ENCODE measurements at places on chromosomes 4 and X. TPM values are rescaled to one million over a fixed set of nuclear protein-coding genes. Genes with fewer than 3 reads are reported as not detected.

- DNase-seq: no peak
Measured at GRCh38 chr4:122541996-122542395, 78.9 kb downstream of the IL21 start.

GRCh38 chrX:73668779-73669178, 105.8 kb downstream of the CHIC1 start:
- no peak for DNase-seq

- peak; percentile 62 for DNase-seq
Measured at GRCh38 chrX:125826774-125827451, 339.2 kb downstream of the DCAF12L2 start.

GRCh38 chr4:71828470-71828869, 44.6 kb upstream of the GC start:
- DNase-seq: no peak

GRCh38 chr4:55395218-55395528, 584 bp upstream of the TMEM165 start:
- no peak for DNase-seq

DNA sequence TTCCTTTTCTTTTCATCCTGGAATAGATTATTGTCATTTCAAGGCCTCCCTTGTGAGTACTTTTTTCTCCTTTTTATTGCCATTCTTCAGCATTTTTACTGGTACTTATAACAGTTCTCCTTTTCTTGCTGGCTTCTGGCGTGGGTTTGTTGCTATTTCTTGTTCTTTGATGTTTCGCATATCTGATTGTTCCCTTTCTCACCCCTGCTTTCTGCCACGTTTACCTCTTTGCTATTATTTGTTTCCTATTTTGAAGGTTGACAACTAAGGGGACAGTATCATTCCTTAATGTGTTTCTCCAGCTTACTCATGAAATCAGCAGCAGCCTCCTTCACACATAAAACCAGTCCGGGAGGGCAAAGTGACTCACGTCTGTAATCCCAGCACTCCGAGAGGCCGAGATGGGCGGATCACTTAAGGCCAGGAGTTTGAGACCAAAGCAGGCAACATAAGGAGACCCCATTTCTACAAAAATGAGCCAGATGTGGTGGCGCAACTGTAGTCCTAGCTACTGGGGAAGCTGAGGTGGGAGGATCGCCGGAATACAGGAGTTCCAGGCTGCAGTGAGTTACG, 72.6 kb downstream of the DMD start:
- no peak for DNase-seq

- peak; percentile 87 for DNase-seq
Measured at GRCh38 chrX:103607364-103608305, at the start of gene TCEAL3. TCEAL3 (plus strand) TSS chrX:103607963; CDS start chrX:103609065, 1,102 bp downstream.

DNA sequence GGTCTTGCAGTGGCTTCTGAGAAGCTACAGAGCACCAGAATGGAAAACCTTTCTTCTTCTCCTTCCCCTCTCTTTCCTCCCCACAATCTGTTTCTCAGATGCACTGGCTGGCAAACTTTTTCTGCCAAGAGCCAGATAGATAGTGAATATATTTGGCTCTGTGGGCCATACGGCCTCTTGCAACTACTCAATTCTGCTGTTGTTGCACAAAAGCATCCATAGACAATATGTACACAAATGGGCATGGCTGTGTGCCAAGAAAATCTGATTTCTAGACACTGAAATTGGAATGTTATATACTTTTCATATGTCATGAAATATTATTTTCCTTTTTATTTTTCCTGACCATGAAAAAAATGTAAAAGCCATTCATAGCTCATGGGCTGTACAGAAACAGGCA, 3.1 kb downstream of the PHEX start:
- no peak for DNase-seq

DNA sequence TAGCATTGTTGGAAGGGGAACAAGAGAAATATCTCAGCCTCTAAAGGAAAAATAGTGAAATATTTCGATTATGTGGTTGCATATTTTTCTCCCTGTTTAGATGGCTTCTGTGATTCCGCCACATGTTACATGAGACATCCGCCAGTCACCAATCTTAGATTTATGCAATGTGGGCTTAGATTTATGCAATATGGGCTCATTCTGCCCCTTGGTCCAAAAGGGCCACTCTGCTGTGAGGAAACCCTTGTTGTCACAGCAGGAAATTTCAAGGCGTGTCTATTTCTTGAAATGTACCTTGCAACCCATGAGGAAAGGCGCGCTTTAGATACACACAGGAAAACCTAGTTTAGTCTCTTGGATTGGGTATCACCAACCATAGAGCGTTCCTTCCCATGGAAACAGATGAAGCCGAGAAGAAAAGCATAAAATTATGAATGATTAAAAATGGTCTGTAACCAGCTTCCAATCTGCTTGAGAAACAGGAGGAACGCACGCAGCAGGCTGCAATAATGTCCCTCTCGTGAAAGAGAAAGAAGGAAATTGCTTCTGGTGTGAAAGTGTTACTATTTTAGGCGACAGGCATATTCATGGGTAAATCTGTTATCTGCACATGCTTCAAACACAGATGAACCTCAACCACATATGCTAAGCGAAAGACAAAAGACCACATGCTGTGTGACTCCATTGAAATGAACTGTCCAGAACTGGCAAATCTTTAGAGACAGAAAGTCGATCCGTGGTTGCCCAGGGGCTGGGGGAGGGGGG, 3.7 kb downstream of the RS1 start:
- no peak for DNase-seq

- DNase-seq: no peak
Measured at GRCh38 chr4:76091052-76091451, 16.5 kb downstream of the ART3 start.

- DNase-seq: no peak
Measured at GRCh38 chr4:142331646-142332045, 514.5 kb downstream of the INPP4B start.

DNA sequence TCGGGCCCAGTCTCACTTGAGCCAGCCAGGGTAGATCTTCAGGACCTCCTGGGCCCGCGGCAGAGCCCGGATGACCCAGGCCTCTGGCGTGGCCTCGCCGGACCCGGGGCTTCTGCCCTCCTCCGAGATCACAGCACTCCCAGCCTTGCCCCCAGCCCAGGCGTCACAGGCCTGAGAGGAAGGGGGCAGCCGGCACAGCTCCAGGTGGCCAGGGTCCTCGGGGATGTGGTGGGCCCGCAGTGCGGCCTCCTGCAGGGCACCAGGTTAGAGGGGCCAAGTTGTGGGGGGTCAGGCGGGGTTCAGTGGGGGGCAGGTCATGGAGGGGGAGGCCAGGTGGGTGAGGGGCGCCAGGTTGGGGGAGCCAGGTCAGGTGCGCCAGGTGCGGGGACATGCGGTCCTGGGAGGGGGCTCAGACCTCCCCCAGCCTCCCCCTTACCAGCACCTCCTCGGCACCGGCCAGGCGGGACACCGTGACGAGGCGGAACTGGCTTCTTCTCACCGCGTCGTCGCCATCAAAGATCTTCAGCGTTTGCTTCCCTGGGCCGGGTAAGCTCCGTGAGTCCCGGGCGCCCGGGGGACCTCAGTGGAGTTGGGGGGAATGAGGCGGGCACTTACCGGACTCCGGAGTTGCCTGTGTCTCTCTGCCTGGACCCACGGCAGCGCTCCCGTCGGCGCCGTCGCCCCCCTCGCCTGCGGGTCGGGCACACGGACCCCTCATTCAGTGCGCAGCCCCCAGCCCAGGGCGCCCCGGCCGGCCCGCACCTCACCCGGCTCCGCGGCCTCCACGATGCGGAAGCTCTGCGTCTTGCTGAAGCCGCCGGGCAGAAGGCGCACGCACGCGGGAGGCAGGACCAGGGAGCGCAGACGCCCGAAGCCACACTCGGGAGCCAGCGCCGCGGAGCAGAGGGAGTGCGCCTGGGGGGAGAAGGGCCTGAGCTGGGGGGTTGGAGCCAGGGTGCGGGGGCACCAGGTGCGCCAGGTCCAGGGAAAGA, 6.0 kb downstream of the DGKQ start:
- no peak for DNase-seq

- no peak for DNase-seq
Measured at GRCh38 chr4:40688446-40689095, 58.9 kb upstream of the RBM47 start.

- DNase-seq: no peak
Measured at GRCh38 chr4:12679217-12679616, 804.9 kb downstream of the RAB28 start.

- DNase-seq: no peak
Measured at GRCh38 chrX:57329008-57329407, 42.5 kb downstream of the FAAH2 start.

GRCh38 chr4:70681704-70682103, 6.6 kb upstream of the UTP3 start:
- DNase-seq: no peak

GRCh38 chrX:51862920-51863319, 30.5 kb upstream of the MAGED1 start:
- DNase-seq: no peak

DNA sequence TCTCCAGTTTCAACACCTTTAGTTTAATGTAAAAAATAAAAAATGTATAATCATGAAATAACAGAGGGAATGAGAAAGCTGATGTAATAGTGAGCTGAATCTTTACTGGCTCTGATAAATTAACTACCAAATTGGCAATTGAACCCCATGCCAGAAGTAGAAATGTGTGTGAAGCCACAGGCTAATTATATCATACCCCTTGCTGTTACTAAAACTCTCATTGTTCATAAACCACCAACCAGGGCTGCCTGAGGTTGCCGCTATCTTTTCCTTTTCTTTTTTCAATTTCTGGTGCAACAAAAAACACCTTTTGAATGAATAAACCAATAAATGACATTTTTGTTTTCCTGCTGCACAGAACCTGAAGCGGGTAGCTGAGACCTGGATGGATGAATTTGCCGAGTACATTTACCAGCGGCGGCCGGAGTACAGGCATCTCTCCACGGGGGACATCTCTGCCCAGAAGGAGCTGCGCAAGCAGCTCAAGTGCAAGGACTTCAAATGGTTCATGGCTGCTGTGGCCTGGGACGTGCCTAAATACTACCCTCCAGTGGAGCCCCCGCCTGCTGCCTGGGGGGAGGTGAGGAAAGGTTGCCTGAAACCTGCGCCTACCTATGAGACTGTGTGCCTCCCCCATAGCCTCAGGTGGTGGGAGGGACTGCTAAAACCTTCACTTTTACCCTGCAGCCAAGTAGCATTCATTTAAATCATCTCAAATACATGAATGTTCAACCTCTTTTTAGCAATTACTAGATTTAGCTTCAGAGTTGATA, 216.7 kb upstream of the GALNT7 start:
- DNase-seq: no peak

DNA sequence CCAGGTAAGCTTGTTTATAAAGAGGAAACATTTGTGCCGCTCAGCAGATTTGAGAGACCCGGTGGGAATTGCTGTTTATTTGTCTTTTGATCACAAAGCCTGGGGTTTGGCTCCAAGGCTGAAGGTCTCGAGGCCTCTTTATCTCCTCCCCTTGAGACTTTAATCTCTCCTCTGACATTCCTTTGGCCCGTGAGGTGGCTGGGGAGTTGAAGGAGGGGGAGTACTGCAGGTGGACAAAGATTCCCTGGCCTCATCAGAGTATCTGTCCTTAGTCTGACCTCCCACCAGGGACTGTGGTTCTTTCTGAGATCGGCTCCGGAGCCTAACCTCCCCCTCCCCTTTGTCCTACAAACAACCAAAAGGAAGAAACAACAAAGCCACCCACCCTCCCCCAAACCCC, 216.5 kb downstream of the MID1IP1 start:
- DNase-seq: no peak

DNA sequence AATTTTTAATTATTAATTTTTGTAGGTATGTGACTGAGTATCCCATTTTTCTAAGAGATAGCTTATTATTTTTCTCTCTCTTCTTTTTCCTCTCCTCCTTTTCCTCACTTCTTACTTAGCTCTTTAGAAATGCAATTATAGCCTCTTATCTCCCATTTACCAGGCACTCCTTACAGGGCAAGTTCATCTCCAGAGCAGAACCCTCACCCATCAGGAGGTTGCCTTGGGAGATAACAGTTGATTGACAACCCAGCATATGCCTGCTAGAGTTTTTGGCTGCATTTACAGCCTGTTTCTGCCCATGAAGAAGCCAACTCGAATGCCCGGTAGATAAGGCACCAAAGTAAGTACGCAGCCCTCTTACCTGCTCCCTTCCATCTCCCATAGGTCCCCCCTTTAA, 572.9 kb upstream of the ZFP42 start:
- DNase-seq: no peak

DNA sequence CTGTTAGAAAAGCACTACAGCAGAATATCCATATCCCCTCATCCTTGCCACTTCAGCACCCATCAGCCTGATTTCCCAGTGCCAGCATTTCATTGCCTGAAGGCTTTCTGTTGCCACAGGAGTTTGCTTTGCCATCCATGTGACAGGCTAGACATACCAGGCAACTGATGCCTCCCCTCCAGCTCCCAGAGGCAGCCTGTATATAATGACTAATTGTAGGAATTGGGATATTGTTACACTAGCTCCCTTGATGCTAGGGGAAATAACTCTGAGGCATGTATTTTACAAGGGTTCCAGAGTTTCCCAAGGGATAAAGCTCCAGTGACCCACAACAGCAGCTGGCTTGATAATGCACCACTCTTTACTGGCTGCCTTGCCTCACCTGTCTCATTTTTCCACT, 608.0 kb upstream of the FTHL17 start:
- DNase-seq: no peak

DNA sequence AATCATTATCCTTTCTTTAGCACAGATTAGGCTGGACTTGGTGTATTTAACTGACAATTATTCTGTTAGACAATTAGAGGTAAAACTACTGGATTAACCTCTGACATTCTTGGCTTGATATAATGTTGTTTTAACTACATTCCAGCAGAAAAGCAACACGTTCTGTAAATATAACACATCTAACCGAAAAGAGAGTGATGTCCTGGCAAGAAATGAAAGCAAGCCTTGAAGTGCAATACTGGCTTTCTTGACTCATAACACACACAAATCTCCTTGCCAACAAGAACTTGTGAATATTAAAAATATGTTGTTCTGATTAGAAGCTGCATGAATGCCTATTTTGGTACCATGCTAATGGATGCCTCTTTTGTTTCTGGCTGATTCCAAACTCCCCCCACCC, 76.4 kb downstream of the EFHC2 start:
- DNase-seq: no peak

- DNase-seq: no peak
Measured at GRCh38 chr4:47271291-47271690, 192.2 kb downstream of the COMMD8 start.

DNA sequence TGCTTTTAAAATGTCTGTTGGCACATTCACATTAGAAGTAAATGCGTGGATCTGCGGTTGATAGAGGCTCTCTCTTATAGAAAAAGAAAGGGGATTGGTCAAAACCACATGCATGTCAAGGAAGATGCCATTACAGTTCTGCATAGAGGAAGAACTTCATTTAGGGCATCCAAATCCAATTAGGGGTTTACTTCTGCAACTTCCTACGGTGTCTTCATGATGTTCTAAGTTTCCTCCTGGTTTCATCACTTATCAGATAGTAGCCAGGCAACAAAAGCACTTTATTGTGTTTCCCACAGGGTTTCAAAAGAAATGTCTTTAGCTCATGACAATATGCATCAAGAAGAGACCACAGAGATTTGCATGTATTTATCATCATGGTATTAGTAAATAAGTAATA, 136.0 kb upstream of the HPGD start:
- DNase-seq: no peak

- peak; percentile 94 for DNase-seq
Measured at GRCh38 chr4:155376387-155377268, at the start of gene MAP9. MAP9 (minus strand) TSS chr4:155376965; CDS start chr4:155375850, 1,115 bp downstream.

CSN1S1 gene
- not detected for total RNA-seq

ASB9 gene
- total RNA-seq: 1.4 TPM

FHDC1 gene
- total RNA-seq: 1.2 TPM

TCEAL3 gene
- total RNA-seq: 113 TPM

TAB3 gene
- total RNA-seq: 16.1 TPM

FGFR3 gene
- 2.4 TPM for total RNA-seq

All from posterior vena cava (tissue), 2 donors.